Osteoblast (primary cell): ENCODE measurements at places on chromosomes 13 and 19. TPM values are rescaled to one million over a fixed set of nuclear protein-coding genes. Genes with fewer than 3 reads are reported as not detected.

- DNase-seq = no peak
- no peak overlapping the region for H3K4me3 ChIP-seq
- no peaks in the 10 kb centered on the region for H3K27me3 ChIP-seq
- peaks cover 19% of the 10 kb centered on the region for H3K4me1 ChIP-seq
- H3K27ac ChIP-seq = no peak overlapping the region
These were observed 27.5 kb downstream of the EPS15L1 start for GRCh38 chr19:16444269-16444600.

- H3K4me3 ChIP-seq = no peak overlapping the region
- H3K27me3 ChIP-seq = no peaks in the 10 kb centered on the region
- H3K27ac ChIP-seq = no peak overlapping the region
- no peaks in the 10 kb centered on the region for H3K4me1 ChIP-seq
- H3K36me3 ChIP-seq = no peaks in the 10 kb centered on the region
- no peak for DNase-seq
These were observed 80.5 kb downstream of the GADD45B start for GRCh38 chr19:2556221-2557092.

DNA sequence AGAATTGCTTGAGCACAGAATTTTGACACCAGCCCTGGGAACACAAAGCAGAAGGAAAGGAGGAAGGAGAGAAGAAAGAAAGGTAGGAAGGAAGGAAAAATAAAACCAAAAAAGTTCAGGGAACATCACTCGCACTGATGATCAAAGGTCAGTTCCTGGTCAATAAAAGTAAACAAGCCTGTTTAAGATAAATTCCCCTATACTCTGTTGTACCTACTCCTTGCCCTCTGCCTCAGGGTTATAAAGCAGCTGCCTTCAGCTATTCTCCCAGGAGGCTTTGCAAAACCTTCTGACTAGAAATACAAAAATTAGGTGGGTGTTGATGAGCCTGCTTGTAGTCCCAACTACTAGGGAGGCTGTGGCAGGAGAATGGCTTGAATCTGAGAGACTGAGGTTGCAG, 14.9 kb upstream of the ZNF91 start:
- DNase-seq = no peak
- no peak overlapping the region for H3K4me3 ChIP-seq
- no peaks in the 10 kb centered on the region for H3K36me3 ChIP-seq
- H3K27me3 ChIP-seq = no peaks in the 10 kb centered on the region
- H3K4me1 ChIP-seq = no peaks in the 10 kb centered on the region
- H3K27ac ChIP-seq = no peak overlapping the region

DNA sequence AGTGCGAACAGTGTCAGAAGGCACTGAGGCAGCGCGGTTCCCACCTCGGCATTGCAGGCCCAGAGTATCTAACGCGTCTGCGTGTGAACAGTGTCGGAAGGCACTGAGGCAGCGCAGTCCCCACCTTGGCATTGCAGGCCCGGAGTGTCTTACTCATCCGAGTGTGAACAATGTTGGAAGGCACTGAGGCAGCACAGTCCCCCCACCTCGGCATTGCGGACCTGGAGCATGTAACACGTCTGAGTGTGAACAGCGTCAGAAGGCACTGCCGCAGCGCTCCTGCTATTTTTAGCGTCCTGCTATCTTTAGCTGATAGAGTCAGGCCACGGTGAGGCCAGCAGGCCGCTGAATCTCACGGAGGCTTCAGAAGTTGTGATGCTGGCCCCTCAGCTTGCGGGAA, 39.6 kb downstream of the ATP11A start:
- no peak overlapping the region for H3K4me3 ChIP-seq
- no peak for DNase-seq
- no peak overlapping the region for H3K27ac ChIP-seq
- H3K4me1 ChIP-seq = no peaks in the 10 kb centered on the region
- no peaks in the 10 kb centered on the region for H3K36me3 ChIP-seq

- DNase-seq = peak; percentile 99
- peaks cover 19% of the 10 kb centered on the region for H3K4me1 ChIP-seq
- H3K27me3 ChIP-seq = no peaks in the 10 kb centered on the region
These were observed at the start of gene SPRY2 for GRCh38 chr13:80341101-80341755. SPRY2 (minus strand) TSS chr13:80341126; CDS start chr13:80337705, 3,421 bp downstream.

DNA sequence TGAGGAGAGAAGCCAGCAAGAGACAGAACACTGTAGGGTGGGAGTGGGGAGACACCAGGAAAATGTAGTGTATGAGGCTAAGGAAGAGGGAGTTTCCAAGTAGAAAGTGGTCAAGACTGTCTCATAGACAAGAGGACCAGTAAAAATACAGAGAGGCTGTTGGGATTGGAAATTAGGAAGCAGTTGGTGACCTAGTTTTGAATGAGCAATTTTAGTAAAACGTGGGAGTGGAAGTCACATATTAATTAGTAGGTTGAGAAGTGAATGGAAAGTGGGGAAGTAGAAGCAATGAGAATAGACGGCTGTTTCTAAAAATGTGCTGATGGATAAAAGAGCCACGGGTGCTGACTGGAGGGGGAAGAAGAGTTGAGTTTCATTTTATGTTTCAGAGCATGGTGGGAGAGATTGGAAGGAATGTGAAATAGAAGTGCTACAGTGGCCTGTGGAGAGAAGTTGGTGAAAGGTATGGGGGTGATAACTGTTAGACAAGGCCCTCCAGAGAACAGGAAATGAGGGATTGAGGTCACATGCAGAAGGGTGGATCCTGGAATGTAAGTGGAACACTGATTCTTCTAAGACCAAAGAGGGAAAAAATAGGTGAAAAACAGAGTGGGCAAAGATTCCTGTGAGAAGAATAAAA, 247.3 kb downstream of the MTUS2 start:
- no peaks in the 10 kb centered on the region for H3K36me3 ChIP-seq
- no peak overlapping the region for H3K27ac ChIP-seq
- no peaks in the 10 kb centered on the region for H3K27me3 ChIP-seq

DNA sequence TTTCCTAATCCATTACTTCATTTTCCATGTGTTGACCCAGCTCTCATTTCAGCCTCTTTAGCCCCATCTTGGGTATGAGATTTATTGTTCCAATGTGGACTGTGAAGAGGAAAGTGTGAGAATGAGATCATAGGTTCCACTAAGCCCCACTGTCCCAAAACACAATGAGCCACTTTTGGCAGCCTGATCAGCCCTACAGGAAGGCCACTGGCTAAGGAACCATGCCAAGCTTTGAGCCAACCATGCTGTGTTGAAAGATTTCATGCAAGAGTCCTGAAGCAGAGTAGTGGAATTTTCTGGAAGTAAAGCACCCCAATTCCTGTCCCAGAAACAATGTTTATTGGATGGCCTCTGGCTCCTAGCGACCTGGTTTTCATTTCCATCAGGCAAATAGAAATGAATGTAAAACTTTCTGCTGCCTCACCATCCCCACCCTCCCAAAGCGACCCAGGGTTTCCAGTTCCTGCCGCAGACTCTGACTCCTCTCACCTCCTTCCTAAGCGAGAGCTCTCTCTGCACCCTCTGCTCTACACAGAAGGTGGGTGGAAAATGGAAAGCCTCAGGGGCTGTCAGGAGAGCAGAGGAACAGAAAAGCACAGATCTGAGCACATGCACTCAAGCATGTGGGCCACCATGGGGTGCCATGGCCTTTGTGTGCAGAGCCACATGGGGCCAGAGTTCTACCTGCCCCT, 73.1 kb downstream of the KCTD12 start:
- no peak overlapping the region for H3K4me3 ChIP-seq
- peaks cover 12% of the 10 kb centered on the region for H3K27me3 ChIP-seq
- no peaks in the 10 kb centered on the region for H3K36me3 ChIP-seq
- peaks cover 5% of the 10 kb centered on the region for H3K4me1 ChIP-seq

DNA sequence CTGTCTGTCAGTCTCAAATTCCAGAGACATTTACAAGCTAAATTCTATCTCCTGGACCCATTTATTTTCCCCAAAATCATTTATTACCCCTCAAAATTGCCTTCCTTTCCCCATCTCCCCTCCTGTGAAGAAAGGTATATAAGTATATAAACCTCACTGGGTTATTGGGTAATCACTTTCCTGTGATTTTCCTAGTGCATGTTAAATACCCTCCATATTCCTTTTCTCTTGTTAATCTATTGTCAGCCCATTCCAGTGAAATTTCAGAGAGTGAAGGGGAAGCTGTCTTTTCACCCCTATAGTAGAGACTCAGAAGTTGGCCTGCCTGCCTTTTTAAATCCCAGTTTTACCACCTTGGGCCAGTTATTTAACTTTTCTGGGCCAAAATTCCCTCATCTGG, 9.9 kb downstream of the IFNL1 start:
- no peaks in the 10 kb centered on the region for H3K36me3 ChIP-seq
- H3K27ac ChIP-seq = no peak overlapping the region
- peaks cover 38% of the 10 kb centered on the region for H3K27me3 ChIP-seq
- no peaks in the 10 kb centered on the region for H3K4me1 ChIP-seq

GRCh38 chr13:65763811-65764210, 1466.3 kb downstream of the PCDH9 start:
- no peak overlapping the region for H3K4me3 ChIP-seq
- no peaks in the 10 kb centered on the region for H3K4me1 ChIP-seq

- no peak overlapping the region for H3K4me3 ChIP-seq
- no peaks in the 10 kb centered on the region for H3K4me1 ChIP-seq
- DNase-seq = no peak
- no peak overlapping the region for H3K27ac ChIP-seq
- no peaks in the 10 kb centered on the region for H3K36me3 ChIP-seq
- peaks cover 12% of the 10 kb centered on the region for H3K27me3 ChIP-seq
These were observed 86.5 kb downstream of the TNFSF11 start for GRCh38 chr13:42660333-42660965.

- no peaks in the 10 kb centered on the region for H3K36me3 ChIP-seq
- H3K27ac ChIP-seq = peak overlapping the region; percentile 35
- peak overlapping the region; percentile 60 for H3K4me3 ChIP-seq
- peak; percentile 80 for DNase-seq
- H3K27me3 ChIP-seq = no peaks in the 10 kb centered on the region
These were observed 4.3 kb upstream of the RAP2A start for GRCh38 chr13:97429681-97430081.

GRCh38 chr19:34490141-34490766, 8.7 kb downstream of the WTIP start:
- no peak overlapping the region for H3K4me3 ChIP-seq
- DNase-seq = no peak
- H3K36me3 ChIP-seq = peaks cover 45% of the 10 kb centered on the region
- no peaks in the 10 kb centered on the region for H3K27me3 ChIP-seq
- no peaks in the 10 kb centered on the region for H3K4me1 ChIP-seq

- no peak overlapping the region for H3K4me3 ChIP-seq
- peaks cover 36% of the 10 kb centered on the region for H3K4me1 ChIP-seq
- H3K36me3 ChIP-seq = no peaks in the 10 kb centered on the region
- no peak for DNase-seq
These were observed 1314.9 kb downstream of the PCDH9 start for GRCh38 chr13:65915195-65915594.

- H3K4me3 ChIP-seq = peak overlapping the region; percentile 59
- H3K4me1 ChIP-seq = peaks cover 15% of the 10 kb centered on the region
- H3K27me3 ChIP-seq = peaks cover 93% of the 10 kb centered on the region
- no peak overlapping the region for H3K27ac ChIP-seq
- no peaks in the 10 kb centered on the region for H3K36me3 ChIP-seq
- peak; percentile 88 for DNase-seq
These were observed 1.9 kb downstream of the ICAM5 start for GRCh38 chr19:10291554-10292205.

DNA sequence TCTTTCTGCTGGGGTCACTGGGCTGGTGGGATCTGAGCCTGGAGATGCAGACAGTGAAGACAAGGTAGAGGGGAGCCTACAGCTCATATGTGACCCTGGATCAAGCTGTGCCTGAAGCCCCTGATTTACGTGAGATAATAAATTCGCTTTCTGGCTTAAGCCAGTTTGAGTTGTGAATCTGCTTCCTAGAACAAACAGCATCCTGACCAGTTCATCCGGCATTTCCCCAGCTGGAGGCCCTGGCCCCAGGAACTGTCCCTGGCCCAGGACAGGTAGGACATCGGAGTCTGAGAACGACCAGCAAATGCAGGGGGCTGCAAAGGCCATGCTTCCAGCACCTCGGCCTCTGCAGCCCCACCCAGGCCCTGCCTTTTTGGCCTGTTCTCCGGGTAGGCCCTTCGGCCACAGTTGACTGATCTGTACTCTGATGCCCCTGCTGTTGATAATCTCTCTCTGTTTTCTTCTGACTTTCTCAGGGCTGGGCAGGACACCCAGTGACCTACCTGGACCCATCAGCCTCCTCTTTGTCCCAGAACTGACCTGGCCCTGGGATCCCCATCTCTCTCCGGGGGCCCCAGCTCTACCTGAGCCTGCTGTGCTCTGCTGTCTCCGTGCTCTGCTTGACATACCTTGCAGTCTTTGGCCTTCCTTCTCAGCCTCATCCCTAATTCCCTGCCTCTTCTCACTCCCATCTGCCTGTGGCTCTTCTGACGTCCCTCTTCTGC, 9.5 kb upstream of the VSIG10L start:
- no peak overlapping the region for H3K4me3 ChIP-seq
- H3K27me3 ChIP-seq = no peaks in the 10 kb centered on the region
- H3K27ac ChIP-seq = peak overlapping the region; percentile 75
- DNase-seq = peak; percentile 26
- peaks cover 4% of the 10 kb centered on the region for H3K4me1 ChIP-seq

- peaks cover 24% of the 10 kb centered on the region for H3K27me3 ChIP-seq
- peak; percentile 86 for DNase-seq
- H3K27ac ChIP-seq = no peak overlapping the region
- H3K4me1 ChIP-seq = peaks cover 12% of the 10 kb centered on the region
- H3K4me3 ChIP-seq = no peak overlapping the region
These were observed 5.8 kb downstream of the CPAMD8 start for GRCh38 chr19:17020823-17021222.

GRCh38 chr13:51261610-51262249, 39.5 kb downstream of the FAM124A start:
- DNase-seq = no peak
- H3K27me3 ChIP-seq = peaks cover 10% of the 10 kb centered on the region
- H3K27ac ChIP-seq = no peak overlapping the region
- no peaks in the 10 kb centered on the region for H3K4me1 ChIP-seq
- no peaks in the 10 kb centered on the region for H3K36me3 ChIP-seq
- H3K4me3 ChIP-seq = no peak overlapping the region

DNA sequence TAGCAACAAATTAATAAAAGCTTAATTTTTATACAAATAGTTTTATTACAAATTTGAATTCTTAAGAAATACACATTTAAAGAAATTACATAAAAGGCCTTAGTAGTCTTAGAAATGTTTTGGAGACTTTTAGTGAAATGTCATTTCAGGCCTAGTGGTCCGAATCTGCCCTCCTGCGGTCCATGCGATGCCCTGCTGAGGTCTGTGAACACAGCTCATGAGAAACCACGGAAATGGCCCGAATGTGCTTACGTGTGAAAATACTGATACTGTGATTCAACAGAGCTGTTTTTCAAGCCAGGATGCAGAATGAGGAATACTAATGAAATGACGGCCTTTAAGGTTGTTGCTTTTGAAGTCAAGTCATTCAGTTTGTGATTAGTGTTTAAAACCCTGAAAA, 157.9 kb downstream of the COL4A1 start:
- peaks cover 67% of the 10 kb centered on the region for H3K36me3 ChIP-seq
- H3K27me3 ChIP-seq = no peaks in the 10 kb centered on the region
- no peak overlapping the region for H3K27ac ChIP-seq
- no peak for DNase-seq
- no peak overlapping the region for H3K4me3 ChIP-seq

- peak within 1 kb of the TSS; percentile 51 for H3K27ac ChIP-seq
- DNase-seq = peak; percentile 100
- H3K36me3 ChIP-seq = peaks cover 6% of the 10 kb centered on the region
- H3K4me1 ChIP-seq = peaks cover 21% of the 10 kb centered on the region
- peak within 1 kb of the TSS; percentile 77 for H3K4me3 ChIP-seq
- no peaks in the 10 kb centered on the region for H3K27me3 ChIP-seq
These were observed at the start of gene IL11 for GRCh38 chr19:55370305-55370988. IL11 (minus strand) TSS chr19:55370463; CDS start chr19:55370310, 153 bp downstream.

The PDX1 gene
- not detected in 2 replicates for total RNA-seq

The NMRK2 gene
- not detected in 2 replicates for total RNA-seq

The DLEU7 gene
- total RNA-seq = not detected in 2 replicates

The AP3D1 gene
- 119 and 121 TPM in 2 replicates for total RNA-seq

The CRLF1 gene
- total RNA-seq = 6.9 and 15.9 TPM in 2 replicates

The NOVA2 gene
- total RNA-seq = not detected in 2 replicates

The CDX2 gene
- total RNA-seq = not detected in 2 replicates

The RAB3D gene
- total RNA-seq = 2.1 and 3.3 TPM in 2 replicates

The NEK5 gene
- total RNA-seq = 0.29 and 0.36 TPM in 2 replicates
